ENCODE measurements at places on chromosomes 3 and 15.

GRCh38 chr15:82058026-82058425 lies 12.2 kb upstream of the MEX3B start:
- no peak for DNase-seq

GRCh38 chr15:64559243-64559642 lies 98.9 kb downstream of the ZNF609 start:
- no peak for DNase-seq

- DNase-seq = no peak
Observed at GRCh38 chr15:47870956-47871625, 153.8 kb downstream of the SEMA6D start.

DNA sequence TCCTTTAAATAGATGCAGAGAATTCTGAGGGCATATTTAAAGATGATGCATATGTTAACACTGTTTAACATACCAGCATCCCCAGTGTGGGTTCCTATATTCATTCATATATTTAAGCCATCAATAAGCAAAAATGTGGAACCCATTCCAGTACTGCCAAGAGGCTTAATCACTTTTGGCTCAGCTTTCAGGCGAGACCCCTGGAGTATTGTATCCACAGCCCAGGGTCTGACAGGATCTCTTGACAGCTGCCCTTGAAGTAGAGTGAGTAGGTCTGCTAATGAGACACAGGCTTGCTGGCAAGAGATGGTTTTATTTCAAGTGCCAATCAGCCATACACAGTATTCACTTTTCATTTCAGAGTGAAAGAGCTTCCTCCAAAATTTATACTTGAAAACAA lies 367.3 kb downstream of the OCA2 start:
- no peak for DNase-seq

DNA sequence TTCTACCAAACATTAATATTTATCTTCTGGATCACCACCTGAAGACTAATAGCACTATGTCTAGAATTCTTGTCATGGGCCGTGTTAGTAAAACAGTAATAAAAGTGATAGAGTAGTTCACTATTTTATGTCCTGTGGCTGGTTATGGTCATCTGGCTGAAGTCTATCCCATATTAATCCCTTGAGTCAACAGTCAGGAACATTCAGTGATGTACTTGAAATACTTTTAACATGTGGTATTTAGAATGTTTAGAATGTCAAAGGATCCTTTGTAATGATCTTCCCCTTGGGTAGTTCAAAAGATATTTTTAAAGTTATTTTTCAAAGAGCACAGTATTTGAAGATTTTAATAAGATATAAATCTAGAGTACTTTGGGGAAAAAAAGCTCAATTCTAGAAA lies 117.0 kb downstream of the MBNL1 start:
- DNase-seq = no peak

DNA sequence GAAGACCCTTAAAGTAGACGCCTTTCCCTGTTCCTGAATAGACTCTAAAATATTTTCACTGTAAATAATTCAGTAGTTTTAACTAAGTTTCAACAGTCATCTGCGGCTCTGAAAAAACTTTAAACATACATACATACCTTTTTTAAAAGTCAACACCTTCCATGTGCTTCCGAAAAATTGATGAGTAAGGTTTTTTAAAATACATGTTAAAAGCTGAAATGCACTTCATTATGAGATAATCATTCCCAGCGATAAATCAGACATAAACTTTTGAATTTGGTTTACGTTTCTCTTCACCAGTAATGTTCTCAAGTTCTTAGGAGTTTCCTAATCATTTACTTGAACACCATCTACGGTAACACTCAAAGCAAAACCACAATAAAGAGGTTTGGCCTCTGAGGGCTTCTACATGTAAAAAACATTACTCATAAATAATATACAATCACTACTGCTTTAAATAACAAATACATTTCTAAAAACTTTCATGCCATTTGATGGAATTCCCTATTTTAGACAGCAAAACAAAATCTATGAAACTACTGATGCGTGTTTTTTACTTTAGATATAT lies 403.5 kb downstream of the SHQ1 start:
- DNase-seq = no peak

DNA sequence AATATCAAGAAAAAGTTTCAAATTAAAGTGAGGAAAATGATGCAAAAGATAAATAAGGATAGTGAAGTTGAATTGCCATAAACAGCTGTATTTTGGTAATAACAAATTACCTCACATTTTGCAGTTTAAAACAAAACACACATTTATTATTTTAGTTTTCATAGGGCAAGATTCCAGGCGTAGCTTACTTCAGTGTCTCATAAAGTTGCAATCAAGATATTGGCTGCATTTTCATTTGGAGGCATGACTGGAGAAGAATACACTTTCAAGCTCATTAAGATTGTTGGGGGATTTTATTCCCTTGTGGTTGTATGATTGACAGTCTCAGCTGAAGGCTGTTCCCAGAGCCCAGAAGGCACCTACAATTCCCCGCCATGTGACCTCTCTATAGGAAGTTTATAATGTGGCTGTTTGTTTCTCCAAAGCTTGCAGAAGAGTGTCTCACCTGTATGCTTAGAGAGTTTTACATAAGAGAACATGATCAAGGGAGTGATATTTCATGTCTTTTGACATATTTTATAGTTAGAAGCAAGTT lies 151.4 kb downstream of the OTOL1 start:
- DNase-seq = no peak

GRCh38 chr3:153976891-153977554 lies 144.2 kb upstream of the ARHGEF26 start:
- no peak for DNase-seq

DNA sequence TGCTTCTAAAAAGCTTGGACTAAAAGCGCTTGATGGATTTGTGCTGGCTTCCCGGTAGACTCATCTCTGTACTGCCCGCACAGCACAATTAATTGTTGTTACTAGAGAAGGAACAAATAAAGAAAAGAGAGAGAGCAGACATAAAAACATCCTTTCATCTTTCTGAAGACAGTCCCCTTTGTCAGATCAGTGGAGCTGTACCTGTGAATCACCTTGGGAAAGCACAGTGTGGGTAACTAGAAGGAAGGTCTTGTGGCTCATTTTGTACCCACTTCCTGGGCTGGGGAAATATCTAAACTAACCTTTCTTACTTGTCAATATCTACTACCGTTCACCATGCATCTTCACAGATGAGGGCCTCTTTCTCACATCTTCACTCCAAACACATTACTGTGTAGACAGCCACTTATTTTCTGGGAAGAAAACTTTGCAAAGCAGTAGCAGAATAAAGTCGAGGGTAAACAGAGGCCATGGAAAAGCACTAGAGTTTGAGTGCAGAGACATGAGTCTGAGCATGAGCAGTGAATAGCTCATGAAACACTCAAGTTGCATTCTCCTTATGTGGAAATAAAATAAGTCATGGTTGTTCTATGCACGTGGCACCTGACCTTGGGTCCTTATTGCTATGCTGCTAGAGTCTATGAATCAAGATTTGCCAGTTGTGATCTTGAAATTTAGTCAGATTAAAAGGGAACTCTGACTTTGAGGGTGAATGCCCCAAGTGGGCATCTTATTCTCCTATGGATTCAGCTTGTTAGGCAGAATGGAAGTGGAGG lies 169.3 kb downstream of the LPP start:
- DNase-seq = peak; percentile 56

GRCh38 chr3:188830893-188831292 lies 340.9 kb upstream of the TPRG1 start:
- no peak for DNase-seq

- DNase-seq = no peak
Observed at GRCh38 chr3:15726881-15727280, 70.9 kb downstream of the ANKRD28 start.

- DNase-seq = no peak
Observed at GRCh38 chr15:91980502-91981267, 127.2 kb downstream of the SLCO3A1 start.

GRCh38 chr15:25770031-25770430 lies 93.1 kb downstream of the ATP10A start:
- no peak for DNase-seq

GRCh38 chr3:120302361-120302760 lies 17.3 kb upstream of the GPR156 start:
- DNase-seq = peak; percentile 85

DNA sequence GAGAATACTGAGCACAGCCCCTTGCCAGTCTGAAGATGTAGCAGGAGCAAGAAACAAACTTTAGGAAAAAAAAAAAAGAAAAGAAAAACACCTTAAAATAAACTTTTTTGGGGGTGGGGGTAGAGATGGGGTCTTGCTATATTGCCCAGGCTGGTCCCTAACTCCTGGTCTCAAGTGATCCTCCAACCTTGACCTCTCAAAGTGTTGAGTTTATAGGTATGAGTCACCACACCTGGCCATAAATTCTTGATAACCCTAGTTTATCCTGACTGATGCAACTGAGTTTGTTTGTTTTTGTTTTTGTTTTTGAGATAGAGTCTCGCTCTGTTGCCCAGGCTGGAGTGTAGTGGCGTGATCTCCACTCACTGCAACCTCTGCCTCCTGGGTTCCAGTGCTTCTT lies 28.4 kb downstream of the GXYLT2 start:
- DNase-seq = no peak

GRCh38 chr15:93980261-93980911 lies 251.0 kb upstream of the MCTP2 start:
- no peak for DNase-seq
